ENCODE measurements at places on chromosomes 16 and 17.

DNA sequence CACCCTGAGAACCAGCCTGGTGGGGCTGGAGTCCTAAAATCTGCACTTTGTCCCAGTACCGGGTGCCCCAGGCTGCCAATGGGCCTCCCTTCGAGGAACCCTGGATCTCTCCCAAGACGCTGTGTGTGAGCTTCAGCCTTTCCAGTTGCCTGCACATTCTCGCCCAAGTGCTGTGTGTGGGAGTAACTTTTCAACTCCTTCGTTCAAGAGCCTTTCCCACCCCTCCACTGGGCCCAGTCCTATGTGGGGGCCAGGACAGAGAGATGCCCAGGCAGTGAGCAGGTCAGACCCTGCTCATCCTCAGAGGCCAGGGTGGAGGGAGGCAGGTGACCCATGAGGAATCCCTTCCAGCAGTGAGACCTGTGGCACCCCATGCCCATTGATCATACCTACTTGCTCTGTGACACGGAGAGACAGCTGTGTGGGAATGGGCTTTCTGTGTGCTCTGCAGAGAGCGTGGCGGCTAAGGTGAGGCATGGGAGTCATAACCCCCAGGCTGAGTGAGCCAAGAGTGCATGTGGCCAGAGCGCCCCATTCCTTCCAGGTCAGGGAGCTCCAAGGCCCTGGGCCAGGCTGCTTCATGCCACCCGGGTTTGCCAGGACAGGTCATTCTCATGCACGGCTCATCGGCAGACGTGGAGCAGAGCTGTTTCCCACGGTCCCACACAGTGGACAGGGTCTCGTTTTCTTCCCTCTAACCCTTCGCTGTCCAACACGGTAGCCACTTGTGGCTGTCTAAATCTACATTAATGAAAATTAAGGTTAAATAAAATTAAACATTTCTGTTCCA lies 154.4 kb downstream of the CLEC16A start:
- no peak for DNase-seq

DNA sequence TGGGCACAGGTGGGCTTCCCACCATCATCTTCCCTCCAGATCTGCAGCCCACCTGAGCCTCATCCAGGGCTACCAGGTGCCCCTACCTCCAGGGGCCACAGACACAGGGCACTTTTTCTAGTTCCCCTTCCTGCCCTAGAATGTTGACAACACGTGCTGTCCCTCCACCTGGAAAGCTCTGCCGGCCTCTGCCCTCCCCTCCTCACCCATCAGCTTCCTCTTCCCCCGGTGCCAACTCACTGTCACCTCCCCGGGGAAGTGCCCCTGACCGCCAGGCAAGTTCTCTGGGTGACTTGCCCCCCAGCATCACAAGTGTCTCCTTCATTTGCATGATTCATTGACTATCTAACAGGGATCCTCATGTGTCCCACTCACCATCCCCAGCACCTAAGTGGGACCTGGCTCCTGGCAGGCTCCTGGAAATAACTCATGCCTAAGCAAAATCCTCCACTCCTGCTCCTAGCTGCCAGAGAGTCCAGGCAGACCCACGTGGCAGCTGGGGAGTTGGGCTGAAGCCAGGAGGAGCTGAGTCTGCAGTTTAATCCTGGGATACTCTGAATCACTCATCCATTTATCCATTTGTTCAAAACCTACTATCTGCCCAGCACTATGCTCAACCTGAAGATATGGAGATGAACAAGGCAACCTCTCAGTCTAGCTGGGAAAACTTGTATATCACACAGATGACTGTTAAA lies 304.4 kb downstream of the FOXL1 start:
- peak; percentile 38 for DNase-seq

GRCh38 chr16:52466994-52467393 lies 79.9 kb downstream of the TOX3 start:
- DNase-seq = no peak

- no peak for DNase-seq
Observed at GRCh38 chr17:73976147-73976546, 227.3 kb upstream of the RPL38 start.

DNA sequence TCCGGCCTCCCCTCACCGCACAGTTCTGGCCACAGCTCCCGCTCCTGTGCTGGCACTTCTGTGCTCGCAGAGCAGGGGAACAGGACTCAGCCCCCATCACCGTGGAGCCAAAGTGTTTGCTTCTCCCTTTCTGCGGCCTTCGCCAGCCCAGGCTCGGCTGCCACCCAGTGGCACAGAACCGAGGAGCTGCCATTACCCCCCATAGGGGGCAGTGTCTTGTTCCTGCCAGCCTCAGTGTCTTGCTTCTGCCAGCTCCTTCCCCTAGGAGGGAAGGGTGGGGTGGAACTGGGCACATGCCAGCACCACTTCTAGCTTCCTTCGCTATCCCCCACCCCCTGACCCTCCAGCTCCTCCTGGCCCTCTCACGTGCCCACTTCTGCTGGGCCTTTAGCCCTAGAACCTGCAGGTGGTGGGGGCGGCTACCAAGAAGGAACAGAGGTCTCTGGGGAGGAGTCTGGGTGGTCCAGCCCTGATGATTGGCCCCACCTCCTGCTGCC lies 645 bp upstream of the ELMO3 start:
- DNase-seq = no peak

- DNase-seq = no peak
Observed at GRCh38 chr16:84193480-84193879, 2.5 kb downstream of the ADAD2 start.

DNA sequence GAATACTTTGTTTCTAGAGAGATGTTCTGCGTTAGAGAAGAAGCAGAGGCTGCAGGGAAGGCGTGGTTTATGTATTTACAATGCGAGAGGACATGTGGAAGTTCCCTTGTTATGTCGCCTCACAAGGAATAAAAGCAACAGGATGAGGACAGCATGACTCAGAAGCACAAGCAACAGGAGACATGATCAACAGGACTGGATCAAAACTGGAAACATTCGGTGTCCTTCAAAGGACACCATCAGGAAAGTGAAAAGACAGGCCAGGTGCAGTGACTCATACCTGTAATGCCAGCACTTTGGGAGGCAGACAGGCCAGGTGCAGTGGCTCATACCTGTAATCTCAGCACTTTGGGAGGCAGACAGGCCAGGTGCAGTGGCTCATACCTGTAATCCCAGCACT lies 52.6 kb downstream of the CCDC57 start:
- no peak for DNase-seq

- DNase-seq = no peak
Observed at GRCh38 chr17:42075789-42076188, 22.5 kb downstream of the ZNF385C start.

DNA sequence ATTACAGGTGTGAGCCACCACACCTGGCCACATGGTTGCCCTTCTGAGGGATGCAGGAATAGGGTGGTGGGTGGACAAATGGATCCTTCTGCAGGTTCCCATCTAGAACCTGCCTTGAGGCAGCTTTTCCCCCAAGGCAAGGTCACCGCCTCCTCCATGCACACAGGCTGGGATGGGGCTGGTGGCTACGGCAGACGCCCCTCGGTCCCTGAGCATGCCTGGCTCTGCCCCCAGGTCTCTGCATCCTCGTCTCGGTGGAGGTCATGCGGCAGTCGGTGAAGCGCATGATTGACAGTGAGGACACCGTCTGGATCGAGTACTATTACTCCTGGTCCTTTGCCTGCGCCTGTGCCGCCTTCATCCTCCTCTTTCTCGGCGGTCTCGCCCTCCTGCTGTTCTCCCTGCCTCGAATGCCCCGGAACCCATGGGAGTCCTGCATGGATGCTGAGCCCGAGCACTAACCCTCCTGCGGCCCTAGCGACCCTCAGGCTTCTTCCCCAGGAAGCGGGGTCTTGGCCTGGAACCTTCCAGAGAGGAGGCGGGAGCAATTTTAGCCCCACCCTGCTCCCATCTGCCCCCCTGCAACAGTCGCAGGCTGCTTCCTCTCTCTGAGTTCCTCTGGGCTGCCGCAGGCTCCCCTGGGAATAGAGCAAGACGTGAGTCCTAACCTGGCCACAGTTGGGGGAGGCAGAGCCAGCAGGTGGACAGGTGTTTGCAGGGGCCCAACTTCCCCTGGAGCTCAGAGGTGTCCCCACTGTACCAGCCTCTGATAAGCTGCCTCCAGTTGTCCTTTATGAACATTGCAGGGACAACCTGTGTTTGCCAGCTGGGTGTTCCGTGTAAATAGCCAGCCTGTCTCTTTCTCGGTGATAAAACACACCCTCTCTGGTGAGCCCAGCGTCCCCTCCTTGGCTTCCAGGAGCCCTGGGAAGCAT lies 11.7 kb downstream of the CACNG1 start:
- peak; percentile 6 for DNase-seq

GRCh38 chr17:76868176-76868668 lies at the start of gene MGAT5B:
MGAT5B (plus strand) TSS chr17:76868404; CDS start chr17:76869030, 626 bp downstream.
- peak; percentile 87 for DNase-seq

GRCh38 chr16:5875416-5875815 lies 777.8 kb upstream of the EEF2KMT start:
- DNase-seq = no peak

DNA sequence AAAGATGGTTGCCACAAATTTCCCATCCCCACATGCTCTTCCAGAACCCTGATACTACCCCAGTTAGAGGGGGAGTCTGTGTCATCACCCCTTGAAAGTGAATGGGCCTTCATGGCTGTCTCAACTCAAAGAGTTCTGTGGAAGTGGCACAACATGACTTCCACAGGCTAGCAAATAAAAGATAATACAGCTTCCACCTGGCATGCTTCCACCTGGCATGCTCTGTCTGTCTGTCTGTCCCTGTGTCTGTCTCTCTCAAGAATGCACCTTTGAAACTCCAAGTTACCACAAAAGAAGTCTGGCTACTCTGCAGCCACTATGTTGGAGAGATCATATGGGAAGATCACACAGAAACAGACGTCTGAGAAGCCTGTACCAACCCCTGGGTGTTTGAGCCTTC lies 35.0 kb downstream of the CFDP1 start:
- no peak for DNase-seq

DNA sequence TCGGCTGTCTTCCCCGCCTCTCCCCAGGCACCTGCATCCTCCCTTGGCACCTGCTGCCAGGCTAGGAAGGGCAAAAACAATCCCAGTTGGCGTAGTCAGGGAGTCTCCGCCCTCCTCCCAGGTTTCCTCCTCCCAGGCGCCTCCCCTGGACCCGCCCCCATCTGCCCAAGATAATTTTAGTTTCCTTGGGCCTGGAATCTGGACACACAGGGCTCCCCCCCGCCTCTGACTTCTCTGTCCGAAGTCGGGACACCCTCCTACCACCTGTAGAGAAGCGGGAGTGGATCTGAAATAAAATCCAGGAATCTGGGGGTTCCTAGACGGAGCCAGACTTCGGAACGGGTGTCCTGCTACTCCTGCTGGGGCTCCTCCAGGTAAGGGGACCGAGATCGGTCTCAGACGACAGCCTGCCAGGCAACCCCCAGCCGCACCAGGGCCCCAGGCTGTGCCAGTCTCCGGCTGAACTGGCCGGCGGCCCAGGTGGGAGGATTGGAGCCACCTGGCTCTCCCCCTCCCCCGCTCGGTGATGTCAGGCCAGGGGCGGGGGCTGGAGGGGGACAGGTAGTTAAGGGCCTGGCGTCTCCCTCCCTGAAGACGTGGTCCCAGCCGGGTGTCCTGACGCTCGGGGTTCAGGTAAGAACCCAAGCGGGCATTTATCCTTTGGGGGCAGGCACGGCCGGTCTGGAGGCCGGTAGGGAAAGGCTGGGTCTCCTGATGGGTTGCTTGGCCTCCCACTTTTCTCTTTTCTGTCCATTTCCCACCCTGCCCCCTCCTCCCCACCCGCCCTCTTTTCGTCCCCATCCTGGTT lies at the start of gene GRB7:
TSS of gene GRB7 (plus strand) at position 179 of the 808 bp plus-strand sequence. CDS start 4,364 bp downstream, outside the sequence.
- DNase-seq = no peak

GRCh38 chr16:74563828-74564263 lies 43.1 kb downstream of the GLG1 start:
- DNase-seq = no peak

GRCh38 chr16:30743716-30744115 lies 4.5 kb upstream of the PHKG2 start:
- no peak for DNase-seq

DNA sequence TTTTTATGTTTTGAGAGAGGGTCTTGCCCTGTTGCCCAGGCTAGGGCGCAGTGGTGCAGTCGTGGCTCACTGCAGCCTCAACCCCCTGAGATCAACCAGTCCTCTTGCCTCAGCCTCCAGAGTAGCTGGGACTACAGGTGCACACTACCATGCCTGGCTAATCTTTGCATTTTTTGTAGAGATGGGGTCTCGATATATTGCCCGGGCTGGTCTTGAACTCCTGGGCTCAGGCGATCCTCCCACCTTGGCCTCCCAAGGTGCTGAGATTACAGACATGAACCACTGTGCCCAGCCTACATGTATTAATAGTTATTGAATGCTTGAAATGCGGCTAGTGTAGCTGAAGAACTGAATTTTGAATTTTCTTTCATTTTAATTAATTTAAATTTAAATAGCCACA lies 12.2 kb downstream of the C1QTNF1 start:
- DNase-seq = no peak

DNA sequence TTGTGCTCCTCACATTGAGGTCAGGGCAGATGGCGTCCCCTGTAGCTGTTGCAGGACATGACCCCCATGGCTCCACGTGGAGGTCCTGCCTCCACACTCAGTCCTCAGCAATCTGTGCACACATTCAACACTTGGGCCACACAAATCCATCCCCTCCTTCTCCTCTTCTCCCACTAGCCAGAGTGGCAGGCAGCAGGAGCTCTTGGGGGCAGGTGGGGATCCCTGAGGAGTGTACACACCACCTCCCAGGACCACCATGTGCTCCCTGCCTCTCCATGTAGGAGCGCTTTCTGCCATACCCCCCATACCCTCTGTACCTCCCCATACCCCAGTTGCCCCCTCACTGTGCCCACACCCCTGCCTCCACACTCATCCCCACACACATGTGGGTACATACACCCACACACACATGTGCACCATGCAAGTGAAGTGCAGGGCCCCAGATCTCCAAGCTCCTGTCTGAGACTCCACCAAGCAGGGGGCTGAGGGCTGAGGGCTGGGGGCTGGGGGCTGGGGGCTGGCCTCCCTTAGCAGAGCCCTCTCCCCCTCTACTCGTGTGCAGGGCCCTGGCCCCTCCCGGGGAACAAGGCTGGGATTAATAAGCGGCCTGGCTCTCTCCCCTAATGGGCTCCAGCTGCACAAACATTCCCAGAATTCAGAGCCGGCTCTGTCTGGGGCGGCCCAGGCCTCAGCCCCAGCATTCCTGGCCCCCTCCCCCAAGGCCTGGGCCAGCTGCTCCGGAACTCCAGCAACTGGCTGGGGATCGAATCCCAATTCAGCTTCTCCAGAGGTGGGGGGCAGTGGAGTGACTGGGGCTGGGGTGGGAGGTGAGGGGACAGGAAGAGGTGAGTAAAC lies 48.2 kb upstream of the MEIOC start:
- peak; percentile 42 for DNase-seq

DNA sequence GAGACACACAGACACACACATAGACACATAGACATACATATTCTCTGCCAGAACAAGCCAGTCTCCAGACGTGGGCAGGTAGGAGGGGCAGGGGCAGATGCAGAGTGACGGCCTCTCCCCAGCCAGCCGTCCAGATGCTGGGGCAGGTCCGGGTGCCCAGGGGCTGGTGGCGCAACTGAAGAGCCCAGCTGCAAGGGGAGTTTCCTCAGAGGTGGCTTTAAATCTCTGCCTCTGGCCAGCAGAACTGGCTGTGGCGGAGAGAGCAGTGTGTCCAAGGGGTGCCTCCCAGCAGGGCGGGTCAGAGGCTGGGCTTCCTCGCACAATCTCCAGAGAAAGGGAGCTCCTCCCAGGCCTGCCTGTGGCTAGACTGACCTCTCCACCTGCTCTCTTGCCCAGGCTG lies 9.4 kb upstream of the GCGR start:
- DNase-seq = peak; percentile 47
